NT2/D1 (cell line): ENCODE measurements at places on chromosomes 6 and 20.

GRCh38 chr6:7126754-7127153, 19.0 kb downstream of the RREB1 start:
- no peak for DNase-seq

GRCh38 chr20:57698116-57698866, 11.5 kb downstream of the PMEPA1 start:
- DNase-seq = no peak

- no peak for DNase-seq
These were observed 34.8 kb downstream of the SLC35D3 start for GRCh38 chr6:136956590-136957544.

GRCh38 chr20:48748556-48748955, 79.2 kb downstream of the PREX1 start:
- no peak for DNase-seq

- DNase-seq = no peak
These were observed 67.1 kb downstream of the FYN start for GRCh38 chr6:111806165-111806547.

DNA sequence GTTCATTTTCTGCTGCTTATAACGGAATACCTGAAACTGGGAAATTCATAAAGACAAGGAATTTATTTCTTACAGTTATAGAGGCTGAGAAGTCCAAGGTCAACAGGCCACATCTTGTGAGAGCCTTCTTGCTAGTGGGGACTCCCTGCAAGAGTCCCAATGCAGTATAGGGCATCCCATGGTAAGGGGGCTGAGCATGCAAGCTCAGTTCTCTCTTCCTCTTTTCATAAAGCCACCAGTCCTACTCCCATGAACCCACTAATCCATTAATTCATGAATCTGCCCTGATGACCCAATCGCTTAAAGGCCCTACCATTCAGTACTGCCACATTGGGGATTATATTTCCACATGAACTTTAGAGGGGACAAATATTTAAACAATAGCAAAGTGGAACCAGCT, 26.5 kb downstream of the CYB5R4 start:
- DNase-seq = no peak

DNA sequence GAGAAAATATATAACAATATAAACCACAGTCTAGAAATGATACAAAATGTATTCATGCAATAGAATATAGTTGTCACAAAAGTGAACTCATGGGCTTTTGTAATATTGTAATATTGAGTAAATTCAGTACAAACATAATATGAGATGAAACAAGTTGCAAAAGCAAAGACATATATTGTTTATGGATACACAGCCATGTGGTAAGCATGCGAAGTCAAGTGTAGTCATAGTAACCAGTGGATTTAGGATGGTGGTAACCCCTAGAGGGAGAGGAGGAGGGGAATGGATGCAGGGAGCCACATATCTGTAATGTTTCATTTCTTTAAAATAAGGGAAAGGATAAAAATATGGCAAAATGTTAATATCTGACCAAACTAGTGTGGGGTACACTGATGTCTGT, 47.3 kb downstream of the ARMC2 start:
- DNase-seq = no peak

GRCh38 chr6:33208091-33208967, at the start of gene RING1:
TSS of gene RING1 (plus strand) at chr6:33208500. CDS start at chr6:33208823, 323 bp downstream.
- no peak for DNase-seq

DNA sequence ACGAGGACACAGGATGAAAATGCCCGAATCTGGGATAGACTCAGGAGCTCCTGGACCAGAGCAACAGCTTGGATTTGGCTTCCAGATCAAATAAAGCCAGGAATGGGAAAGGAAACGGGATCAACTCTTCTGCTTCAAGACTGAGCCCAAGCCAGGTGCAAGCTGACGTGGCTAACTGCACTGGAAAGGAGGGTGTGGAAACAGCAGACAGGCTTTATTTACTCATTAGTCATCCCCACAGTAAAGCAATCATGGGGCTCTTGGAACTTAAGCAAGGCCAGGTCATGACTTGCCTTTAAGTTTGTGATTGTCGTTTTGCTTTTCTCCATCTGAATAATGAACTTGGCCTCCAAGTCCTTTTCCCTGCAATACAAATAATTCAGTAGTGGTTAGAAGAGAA, 45.2 kb downstream of the KIF16B start:
- no peak for DNase-seq

DNA sequence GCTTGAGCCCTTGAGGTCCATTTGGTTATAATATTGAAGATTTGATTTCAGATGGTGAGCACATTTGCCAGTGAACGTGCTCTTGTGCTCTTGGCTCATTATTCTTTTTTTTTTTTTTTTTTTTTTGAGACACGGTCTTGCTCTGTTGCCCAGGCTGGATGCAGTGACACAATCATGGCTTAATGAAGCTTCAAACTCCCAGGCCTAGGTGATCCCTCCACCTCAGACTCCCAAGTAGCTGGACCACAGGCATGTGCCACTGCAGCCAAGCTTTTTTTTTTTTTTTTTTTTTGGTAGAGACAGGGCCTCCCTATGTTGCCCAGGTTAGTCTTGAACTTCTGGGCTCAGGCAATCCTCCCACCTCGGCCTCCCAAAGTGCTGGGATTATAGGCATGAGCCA, 176.2 kb downstream of the KLHL32 start:
- no peak for DNase-seq

DNA sequence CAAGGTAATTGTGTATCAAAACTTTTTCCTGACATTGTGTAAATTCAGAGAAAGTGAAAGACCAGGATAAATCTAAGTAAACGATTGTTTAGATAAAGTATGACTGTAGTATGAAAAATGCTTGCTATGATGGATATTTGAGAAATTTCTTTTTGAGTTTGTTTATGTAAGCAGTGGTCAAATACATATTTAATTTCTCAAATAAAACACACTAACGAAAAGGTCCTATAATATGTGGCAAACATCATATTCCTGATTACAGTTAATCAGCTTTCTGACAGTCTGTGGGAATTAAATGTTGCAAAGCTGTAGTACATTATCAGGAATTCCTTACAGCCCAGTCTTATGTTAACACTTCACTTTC, 636.9 kb downstream of the MMUT start:
- DNase-seq = no peak

GRCh38 chr20:10670501-10671220, 3.1 kb downstream of the JAG1 start:
- DNase-seq = no peak

DNA sequence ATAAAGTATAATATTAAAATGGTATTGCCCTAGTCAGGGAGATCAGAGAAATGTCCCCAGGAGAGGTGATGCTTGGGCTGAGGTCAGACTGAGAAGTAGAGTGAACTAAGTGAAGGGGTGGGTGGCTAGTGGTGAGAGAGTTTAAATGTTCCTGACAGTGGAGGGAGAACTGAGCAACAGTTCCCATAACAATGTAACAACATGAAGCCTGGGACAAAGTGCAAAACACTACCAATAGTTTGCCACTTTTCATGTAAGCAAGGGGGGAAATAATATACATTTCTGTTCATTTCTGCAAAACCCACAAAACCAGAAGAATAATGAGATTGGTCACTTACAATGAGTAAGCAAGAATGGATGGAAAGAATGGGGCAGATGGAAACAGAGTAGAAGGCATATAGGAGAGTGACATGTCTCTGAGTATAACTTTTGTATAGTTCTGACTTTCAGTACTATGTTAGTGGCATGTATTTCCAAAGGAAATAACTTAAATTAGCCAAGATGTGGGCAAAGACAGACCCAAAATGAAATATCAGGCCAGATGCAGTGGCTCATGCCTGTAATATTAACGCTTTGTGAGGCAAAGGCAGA, 13.3 kb upstream of the FAXC start:
- DNase-seq = no peak

DNA sequence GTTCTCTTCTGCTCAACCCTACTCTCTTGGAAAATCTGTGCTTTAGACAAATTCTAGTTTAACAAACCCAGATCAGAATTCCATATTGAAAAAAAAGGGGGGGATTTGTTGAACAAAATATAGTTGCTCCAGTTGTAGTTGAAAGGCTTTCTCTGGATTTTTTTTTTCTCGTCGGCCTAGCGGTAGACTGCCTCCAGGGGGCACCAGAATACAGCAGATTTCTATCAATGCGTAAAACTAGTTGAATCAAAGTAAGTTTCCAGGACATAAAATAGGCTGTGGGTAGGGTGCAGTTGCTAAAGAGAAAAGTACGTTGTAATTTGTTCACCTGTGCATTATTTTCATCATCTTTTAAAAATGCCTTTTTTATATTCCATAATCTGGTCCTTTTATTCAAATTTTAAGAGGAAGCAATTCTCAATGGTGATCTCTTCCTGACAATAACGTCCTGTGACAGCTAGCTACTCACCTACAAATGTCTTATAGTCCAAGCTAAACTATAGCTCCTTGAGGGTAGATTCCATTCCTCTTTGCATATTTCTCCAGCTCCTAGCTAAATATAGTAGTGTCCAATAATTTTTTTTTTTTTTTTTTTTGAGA, 105.4 kb downstream of the PERP start:
- DNase-seq = no peak

DNA sequence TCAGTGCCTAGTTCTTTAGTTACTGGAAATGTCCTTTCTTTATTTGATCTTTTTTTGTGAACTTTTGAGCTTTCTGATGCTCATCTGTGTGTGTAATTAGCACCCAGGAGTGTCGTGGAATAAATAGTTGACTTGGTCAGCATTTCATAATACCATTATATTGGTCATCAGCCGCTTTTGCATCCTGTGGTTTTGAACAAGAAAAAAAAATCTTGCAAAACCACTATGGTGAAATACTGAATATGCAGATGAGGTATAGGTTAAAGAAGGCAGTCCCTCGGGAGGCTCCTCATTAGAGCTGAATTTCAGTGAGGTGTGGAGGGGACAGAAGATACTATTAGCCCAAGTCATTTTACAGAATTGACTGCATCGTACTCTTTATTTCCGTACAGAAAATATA, 90.1 kb downstream of the FOXO3 start:
- DNase-seq = no peak

- DNase-seq = no peak
These were observed 307.9 kb downstream of the KIF16B start for GRCh38 chr20:16265334-16265733.

GRCh38 chr20:58891718-58892140, 39.2 kb downstream of the GNAS start:
- DNase-seq = no peak

- DNase-seq = no peak
These were observed 168.1 kb downstream of the CDKAL1 start for GRCh38 chr6:20702366-20702765.

- DNase-seq = no peak
These were observed 1.1 kb downstream of the PTCHD4 start for GRCh38 chr6:48109944-48110343.

GRCh38 chr20:18224968-18225568, 63.3 kb upstream of the ZNF133 start:
- DNase-seq = peak; percentile 30

DNA sequence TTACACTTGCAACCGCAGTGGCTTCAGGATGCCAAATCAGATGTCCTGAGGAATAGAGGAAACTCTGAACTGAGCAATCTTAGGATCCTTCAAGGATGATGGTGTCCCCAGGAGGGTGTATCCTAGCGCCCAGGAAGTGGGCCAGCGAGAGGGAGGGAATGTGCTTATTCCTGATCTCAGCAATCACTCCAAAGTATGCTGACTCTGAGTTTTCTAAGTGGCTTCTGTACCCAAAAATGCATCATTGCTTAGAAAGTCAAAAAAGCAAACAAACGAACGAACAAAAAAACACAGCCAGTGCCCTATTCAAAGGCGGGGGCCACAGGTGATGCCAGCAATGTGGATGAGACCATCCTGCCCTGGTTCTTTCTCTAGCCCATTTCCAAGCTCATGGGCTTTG, 230.6 kb downstream of the NRN1 start:
- DNase-seq = no peak

DNA sequence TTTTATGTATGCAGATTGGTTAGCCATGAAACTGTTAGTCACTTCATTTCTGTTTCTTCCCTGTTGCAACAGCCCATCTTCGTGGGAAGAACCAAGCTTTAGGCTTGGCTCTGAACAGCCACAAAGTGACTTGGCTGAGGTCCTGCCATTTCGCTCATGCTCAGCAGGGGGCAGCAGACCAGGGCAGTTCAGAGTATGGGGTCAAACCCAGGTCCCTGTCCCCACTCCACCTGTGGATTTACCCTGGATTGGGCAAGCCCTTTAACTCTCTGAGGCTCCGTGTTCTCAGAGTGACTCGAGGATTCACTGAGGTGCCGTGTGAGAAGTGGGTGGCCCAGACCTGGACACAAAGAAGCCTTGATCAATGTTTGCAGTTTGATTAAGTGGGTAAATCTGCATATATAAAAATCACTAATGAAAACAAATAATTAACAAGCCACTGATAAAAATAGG, 19.8 kb upstream of the MAP1LC3A start:
- DNase-seq = no peak

DNA sequence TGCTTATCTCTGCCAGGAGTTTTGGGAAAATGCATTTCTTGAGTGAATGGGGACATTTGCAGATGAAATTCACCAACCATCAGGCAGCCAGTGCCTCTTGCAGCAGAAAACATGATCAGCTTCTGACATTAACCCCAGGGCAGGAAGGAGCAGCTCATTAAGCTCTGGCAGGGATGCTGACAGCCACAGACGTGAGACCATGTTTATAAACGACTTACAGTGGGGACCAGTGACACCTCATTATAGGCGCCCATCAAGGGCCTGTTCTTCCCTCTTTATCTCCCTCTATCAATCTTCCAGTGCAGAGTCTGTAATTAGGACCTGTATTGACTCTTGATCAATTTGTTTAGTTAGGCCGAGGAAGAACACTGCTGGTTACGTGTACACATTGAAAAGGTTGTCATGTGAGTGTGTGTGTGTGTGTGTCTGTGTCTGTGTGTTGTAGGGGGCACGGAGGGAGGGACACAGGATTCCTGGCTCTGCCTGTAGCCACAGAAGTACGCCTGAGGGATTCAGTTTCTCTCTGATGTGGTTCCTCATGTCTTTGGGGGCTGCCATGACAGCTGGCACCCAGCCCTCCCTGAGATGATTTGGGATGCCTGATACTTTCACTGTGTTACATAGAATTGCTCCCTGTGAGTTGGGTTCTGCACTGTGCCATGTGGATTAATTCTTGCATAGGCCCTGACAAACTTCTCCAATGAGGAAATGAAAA, 428.4 kb upstream of the CHD6 start:
- no peak for DNase-seq

DNA sequence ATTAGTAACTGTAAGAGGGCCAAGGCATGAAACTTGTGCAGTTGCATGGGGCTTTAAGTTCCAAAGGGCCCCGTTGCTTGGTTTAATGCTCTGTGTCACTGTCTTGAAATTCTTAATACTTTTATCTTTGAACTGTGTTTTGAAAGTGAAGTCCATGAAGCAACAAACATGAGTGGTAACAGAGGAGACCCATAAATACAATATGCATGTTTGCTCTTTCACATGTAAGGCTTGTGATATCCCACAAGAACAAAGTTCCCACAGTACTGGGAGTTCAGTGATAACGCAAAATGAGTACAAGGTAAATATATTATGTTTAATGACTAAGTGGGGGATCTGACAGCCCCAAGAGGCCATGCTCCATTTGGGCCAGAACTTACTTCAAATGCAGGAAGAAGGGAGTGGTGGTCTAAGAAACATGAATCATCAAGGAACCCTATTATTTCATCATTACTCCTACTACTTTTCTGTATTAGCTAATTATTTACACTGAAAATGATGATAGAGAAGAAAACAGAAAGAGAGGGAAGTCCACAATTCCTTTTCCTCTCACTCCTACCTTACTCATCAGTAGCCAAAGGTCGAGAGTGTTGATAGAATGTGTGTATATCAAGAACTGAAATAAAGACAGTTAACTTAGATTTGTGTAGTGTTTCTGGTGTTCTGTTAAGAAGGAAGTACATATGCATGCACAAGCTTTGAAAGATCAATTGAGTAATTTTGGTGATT, 157.3 kb downstream of the PHF3 start:
- DNase-seq = no peak

GRCh38 chr6:30396833-30397479, 52.0 kb downstream of the RPP21 start:
- DNase-seq = peak; percentile 46
